ENCODE measurements at places on chromosomes 4 and X.

DNA sequence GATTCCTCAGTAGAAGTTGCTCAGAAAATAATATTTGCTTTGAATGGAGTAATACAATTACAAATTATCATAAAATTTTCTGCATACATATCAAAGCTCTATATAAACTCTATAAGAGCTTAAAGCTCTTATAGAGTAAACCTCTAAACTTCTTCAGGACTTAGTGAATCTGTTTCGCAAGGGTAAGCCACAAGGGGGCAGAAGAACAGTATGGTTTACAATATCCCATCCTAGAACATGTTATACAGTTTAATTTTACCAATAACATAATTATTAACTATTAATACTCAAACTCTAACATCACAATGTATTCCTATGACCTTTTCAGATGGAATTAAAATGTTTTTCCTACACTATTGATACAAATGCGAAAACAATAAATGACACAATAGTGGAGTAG is 33.8 kb upstream of the SPANXN1 start:
- DNase-seq: peak; percentile 17

DNA sequence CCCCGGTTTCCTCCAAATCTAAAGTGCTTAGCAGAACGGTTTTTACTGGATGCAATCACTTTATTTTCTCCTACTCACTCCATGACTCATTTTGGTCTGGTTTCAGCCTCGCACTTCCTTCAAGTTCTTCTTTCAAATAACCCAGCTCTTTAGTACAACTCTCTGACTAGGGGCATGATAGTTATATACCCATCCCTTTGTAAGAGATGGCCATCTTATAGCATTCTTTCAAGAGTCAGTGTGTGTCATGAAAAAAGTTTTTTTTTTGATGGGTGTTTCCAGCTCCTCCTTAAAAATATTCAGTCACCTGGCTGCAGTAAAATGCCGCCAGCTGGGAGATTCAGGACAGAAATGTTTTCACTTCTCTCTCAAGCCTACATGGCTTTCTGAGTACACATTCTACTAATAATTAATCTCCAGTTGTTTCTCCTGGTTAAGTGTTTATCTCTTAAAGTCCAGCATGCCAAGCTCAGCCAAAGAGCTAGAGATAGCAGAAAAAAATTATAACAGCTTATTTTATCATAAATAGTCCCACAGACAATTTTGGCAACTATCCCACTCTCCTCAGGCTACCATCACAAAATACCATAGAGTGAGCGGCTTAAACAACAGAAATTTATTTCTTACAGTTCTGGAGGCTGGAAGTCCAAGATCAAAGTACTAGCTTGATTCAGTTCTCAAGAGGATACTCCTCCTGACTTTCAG is 139.3 kb downstream of the GASK1B start:
- DNase-seq: no peak

GRCh38 chr4:188435381-188435780 is 296.1 kb downstream of the TRIML1 start:
- DNase-seq: no peak

DNA sequence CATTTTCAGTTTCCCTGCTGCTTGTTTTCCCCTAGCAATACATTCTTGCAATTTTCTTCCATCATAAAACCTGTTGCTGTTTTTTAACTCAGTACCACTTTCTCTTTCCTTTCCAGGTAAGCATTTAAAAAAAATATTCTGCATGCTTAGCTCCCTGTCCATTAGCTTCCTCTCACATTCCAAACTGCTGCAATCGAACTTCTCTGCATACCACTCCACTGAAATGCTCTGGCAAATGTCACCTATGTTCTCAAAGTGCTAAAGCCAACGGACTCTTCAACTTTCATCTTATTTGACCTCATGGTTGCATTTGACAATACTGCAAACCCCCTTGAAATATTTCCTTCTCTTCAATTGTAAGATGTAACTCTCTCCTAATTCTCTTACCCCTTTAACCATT is 192.7 kb downstream of the ANAPC10 start:
- no peak for DNase-seq

DNA sequence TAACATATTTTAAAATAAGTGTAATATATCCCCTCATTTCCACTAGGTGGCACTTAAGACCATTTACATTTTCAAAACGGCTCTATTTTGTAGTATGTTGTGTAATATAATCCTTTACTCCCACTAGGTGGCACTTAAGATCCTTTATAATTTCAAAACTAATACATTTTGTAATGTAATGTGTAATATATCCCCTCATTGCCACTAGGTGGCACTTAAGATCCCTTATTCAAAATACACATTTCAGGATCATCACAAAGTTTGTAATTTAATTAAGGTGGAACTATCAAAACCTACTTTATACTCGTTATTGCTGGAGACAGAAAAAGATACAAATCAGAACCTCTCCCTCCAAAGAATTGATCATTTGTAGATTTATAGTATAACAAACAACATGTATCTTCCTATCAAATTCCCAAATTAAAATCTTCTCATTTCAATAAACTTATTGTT is 132.5 kb downstream of the ARHGAP6 start:
- DNase-seq: peak; percentile 92

DNA sequence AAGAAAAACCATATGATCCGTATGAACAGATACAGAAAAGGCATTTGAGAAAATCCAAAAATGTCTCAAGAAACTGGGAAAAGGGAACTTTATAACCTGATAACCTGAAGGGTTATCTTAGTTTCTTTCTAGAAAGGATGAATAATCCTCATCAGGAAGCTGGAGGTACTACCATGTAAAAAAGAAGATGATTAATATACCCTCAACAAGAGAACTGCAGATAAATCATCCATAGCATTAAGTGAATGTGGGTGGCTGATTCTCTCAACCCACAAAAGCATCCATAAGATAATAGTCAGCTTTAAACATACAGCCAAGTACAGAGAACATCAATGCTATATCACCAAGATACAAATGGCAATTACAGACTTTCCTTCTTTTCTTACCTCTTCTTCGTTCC is 26.4 kb downstream of the ANAPC10 start:
- DNase-seq: no peak

- no peak for DNase-seq
Measured at GRCh38 chr4:56342746-56343145, 44.5 kb downstream of the AASDH start.

GRCh38 chr4:152613351-152613750 is 66.4 kb downstream of the TMEM154 start:
- DNase-seq: no peak

All from common myeloid progenitor, CD34-positive (primary cell).